ENCODE measurements at places on chromosomes 2 and 18.

DNA sequence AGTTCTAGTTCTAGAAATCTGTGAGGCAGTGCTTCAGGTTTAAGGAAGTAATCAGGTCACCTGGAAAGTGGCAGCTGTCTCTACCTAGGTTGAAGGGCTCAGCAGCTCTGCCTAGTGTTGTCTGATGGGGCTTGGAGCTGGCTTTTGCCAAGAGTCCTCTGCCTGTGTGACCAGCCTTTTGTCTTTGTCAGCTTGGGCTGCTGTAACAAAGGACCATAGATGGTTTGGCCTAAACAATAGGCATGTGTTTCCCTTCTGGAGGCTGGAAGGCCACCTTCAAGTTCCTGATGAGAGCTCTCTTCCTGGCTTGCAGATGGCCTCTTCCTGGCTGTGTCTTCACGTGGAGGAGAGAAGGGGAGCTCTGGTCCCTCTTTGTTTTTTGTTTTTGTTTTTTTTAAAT, 13.3 kb downstream of the UBE2F start:
- no peak for DNase-seq

DNA sequence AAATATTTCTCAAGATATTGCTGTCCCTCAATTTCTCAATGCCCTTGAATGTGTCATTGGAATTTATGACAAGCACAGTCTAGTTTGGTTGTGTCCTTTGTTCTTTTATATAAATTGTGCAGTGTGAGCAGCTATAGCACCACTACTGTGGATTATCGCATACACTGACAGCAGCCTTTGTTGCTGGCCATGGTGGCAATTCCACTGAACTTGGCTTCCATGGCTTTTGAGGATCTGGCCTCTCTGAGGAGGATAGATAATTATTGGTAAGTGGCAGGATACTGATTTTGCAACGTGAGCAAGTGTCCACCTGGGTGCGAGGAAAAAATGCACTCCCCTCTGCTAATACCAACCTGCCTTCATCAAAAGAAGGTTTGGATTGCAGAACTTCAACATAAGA, 84.0 kb downstream of the RDH14 start:
- DNase-seq = no peak

GRCh38 chr18:74990563-74991081, 218.3 kb downstream of the PTGR3 start:
- no peak for DNase-seq

GRCh38 chr2:100707016-100707947, 112.7 kb upstream of the NPAS2 start:
- no peak for DNase-seq

GRCh38 chr2:5067816-5068215, 624.4 kb upstream of the SOX11 start:
- DNase-seq = no peak

GRCh38 chr2:105777506-105778055, 32.9 kb downstream of the NCK2 start:
- DNase-seq = no peak

DNA sequence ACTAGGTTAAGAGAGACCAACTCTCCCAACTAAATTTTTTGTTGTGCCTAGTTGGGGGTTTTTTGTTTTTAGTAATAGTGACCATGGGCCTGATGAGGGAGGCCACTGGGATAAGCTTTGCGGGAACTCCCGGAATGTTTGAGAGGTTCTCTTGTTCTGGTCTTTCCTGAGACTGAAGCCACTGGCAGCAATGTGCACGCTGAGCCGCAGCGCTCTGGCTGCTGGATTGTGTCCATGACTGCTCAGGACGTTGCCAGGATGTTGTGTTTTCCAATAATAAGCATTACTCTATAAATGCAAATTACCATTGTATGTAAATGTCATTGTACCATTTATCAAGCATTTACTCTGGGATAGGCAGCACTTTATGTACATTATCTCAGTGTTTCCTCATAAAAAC, 126.1 kb downstream of the GALNT1 start:
- DNase-seq = no peak

DNA sequence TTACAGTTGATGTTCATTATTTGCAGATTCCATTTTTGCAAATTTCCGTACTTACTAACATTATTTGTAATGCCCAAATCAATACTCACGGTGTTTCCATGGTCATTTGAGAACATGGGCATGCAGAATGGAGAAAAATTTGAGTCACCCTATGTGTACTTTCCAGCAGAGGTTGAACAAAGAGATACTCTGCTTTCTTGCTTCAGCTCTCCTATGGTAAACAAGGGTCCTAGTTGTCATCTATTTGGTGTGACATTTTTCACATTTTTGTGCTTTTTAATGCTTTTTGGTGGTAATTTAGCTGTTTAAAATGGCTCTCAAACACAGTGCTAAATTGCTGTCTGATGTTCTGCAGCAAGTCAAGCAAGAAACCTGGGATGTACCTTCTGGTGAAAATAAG, 444.4 kb upstream of the CELF4 start:
- DNase-seq = no peak

- no peak for DNase-seq
These were observed 52.6 kb downstream of the KCNIP3 start for GRCh38 chr2:95349568-95350322.

DNA sequence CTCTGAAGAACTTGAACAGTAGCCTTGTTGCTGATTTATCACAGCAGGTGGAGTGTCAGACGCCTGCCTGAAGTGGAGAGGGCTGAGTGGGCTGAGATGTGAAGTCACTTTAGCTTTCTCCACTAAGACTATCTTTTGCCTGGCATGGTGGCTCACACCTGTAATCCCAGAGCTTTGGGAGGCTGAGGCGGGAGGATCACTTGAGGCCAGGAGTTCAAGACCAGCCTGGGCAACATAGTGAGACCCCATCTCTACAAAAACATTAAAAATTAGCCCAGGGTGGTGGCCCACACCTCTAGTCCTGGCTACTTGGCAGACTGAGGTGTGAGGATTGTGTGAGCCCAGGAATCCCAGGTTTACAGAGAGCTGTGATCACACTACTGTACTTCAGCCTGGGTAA, 60.6 kb upstream of the TTC39C start:
- no peak for DNase-seq

DNA sequence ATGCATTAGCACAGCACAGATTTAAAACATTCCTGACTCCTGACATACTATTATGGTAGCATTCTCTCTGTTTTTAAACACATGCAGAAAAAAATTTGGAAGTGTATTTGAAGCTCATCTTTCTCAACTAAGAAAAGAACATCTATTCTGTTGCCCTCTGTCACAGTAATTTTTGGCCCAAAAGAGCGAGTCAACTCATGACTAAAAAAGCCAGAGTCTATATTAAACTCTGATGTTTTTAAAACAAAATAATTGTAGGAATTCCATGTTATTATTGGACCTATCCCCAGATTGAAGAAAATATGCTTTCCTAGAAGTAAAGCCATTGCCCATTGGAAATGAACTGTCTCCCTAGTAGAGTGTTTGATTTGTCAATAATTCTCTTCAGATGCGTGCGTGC, 96.7 kb downstream of the CRIM1 start:
- DNase-seq = no peak

DNA sequence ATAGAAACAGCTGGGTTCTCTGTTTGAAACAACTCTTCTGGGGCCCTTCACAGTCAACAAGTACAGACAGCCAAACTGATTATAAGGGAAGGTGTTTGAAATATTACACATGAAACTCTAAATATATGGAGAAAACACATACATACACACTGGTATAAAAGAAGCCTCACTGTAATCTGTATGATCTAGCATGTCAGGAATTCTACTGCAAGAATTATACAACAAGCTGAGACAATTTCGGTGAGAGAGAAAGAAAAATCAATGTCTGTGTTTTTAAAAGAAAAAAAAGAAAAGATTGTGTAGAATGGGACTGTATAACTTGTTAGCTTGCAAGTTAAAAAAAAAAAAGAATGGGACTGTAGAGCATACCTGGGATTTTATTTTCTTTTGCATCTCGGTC, 26.3 kb downstream of the IRS1 start:
- DNase-seq = no peak

GRCh38 chr2:21396252-21396651, 272.5 kb downstream of the TDRD15 start:
- DNase-seq = no peak

- no peak for DNase-seq
These were observed 2.9 kb downstream of the LPIN2 start for GRCh38 chr18:3010086-3010485.

DNA sequence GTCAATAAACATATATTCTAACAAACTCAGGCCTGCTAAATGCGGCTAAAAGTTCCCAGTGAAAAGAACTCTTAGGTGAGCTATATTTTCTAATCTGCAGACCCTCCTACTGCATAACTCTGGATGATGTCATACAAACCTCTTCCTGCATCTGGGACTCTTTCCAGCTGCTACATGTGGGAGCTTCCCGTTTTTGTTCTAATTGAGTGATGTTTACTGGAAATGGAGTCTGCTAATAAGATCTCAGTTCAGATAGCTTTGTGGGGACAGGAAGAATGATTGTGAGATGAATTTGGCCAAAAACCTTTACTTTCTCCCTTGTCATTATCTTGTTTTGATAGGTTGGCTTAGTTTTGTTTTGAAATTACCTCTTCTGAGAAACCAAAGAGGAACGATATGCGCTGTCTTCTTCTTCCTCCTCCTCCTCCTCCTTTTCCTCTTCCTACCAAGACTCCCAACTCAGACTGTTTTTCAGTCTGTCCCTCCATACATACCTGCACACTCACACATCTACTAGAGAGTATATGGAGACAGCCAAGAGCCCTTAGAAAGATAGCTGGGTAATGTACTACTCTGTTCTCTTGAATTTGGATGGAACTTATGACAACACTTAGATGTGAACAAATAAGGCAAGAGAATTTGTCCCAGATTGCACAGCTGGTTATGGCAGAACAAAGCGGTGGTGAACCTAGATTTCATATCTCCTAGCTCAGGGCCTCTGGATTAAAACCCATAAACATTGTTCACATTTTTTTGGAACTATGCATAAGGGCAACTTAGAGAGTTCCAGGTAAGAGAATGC, 39.8 kb upstream of the AAK1 start:
- no peak for DNase-seq

GRCh38 chr2:146385031-146385430, 1459.8 kb upstream of the ACVR2A start:
- no peak for DNase-seq

DNA sequence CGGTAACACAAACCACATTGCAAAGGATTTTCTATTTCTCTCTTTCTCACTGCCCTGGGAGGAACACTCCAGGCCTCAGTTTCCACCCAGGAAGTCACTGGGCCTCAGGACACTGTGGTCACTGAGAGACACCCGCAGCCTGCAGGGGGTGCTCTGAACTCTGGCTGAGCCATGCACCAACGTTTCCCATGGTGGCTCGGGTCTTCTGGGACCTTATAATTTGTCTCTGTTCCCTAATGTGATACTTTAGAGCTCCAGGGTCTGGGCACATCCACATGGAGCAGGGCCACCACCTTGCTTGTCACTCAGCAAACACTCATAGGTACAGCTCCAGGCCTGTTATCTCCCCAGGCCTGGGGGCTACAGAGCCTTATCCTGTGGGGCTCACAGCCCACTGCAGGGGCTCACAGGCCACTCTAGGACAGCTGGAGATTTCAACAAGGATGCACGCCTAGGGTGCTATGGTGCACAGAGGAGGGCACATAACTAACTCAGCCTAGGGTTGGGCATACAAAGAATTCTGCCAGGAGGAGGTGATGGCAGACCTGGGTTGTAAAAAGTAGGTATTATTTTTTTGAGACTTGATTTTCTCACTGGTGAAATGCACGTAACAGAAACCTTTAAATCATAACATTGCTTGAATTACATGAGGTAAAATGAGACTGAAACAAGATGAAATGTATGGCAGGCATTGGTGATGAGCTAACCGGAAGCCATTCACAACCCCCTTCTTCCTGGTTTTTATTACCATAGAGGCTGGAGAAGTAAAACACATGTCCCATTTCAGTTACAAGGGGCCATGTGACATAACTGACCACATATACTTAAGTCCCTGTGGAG, 3.0 kb upstream of the HS1BP3 start:
- no peak for DNase-seq

DNA sequence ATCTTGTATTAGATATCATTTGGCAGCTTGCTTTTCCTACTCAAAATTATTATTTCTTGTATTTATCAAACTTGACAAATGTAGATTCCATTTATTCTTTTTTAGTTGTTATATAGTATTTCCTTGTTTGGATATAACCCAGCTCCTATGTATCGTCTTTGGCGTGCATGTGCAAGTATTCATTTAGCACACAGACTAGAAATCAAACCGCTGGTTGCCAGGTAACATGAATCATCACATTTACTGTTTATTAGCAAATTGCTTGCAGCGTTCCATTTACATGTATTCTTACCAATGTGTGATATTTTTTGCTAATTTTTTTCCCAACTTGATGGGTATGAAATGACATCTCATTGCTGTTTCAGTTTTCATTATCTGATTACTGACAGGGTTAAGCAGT, 2089.7 kb upstream of the CELF4 start:
- no peak for DNase-seq

DNA sequence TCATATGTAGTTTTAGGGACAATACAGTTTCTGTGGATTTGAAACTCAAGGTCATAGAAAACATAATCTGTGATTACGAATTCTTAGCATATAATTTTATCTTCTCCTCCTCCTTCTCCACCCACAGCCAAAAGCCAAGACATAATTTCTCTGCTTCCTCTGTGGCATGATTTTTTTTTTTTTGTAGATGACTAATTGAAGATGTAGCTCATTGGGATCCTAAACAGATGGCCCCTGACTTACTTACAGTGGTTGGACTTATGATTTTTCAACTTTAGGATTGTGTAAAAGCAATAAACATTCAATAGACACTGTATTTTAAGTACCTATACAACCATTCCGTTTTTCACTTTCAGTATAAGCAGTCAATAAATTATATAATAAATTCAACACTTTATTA, 42.3 kb downstream of the FSIP2 start:
- no peak for DNase-seq

GRCh38 chr2:102025583-102026267, 34.0 kb downstream of the IL1R2 start:
- no peak for DNase-seq

GRCh38 chr2:162060532-162060931, 13.5 kb downstream of the DPP4 start:
- no peak for DNase-seq

DNA sequence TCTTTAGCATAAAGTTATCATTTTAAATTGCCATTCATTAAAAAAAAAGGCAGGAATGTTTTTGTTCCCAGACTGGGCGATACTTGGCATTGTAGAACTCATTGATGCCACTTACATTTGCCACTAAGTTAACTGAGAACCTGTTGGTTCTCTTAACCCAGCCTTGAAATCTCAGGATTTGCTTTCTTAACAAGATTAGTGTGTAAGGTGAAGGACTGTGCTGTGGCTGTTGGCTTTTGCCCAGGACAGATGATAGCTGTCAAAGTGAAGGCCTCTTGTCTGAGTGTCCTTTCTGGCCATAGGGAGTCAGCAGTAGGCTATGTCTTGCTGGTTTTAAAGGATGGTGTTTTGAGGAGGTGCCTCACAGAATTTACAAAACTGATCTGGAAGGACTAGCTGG, 2.6 kb downstream of the DPYSL5 start:
- no peak for DNase-seq

GRCh38 chr2:152525277-152525838, 190.4 kb downstream of the FMNL2 start:
- DNase-seq = no peak

- DNase-seq = no peak
These were observed 120.8 kb downstream of the ESCO1 start for GRCh38 chr18:21479721-21480120.
